ENCODE measurements at places on chromosomes 4 and X. TPM values are rescaled to one million over a fixed set of nuclear protein-coding genes. Genes with fewer than 3 reads are reported as not detected.
A peak's percentile ranks its signal among the peaks of the same experiment; 100 is the strongest.

DNA sequence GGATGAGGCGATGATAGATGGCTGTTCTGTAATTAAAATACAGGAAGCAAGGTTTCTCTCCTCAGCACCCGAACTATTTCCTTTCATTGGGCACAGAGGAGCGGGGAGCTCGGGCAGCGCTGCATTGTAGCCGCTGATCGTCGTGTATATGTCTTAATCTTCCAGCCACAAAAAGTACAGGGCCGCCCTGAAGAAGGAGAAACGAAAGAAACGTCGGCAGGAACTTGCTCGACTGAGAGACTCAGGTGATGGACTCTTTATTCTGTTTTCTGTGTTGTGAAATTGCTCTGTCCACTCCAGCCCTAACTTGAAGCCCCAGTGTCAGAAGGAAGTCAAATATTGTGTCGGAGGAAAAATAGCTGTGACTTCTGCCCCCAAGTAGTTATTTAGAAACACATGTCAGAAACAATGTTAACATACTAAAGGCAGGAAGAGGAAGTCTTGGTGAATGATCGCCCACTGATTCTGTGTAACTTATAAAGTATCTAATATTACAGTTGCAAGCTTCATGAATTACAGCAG is 546 bp downstream of the ZRSR2 start:
- DNase-seq, result no peak

DNA sequence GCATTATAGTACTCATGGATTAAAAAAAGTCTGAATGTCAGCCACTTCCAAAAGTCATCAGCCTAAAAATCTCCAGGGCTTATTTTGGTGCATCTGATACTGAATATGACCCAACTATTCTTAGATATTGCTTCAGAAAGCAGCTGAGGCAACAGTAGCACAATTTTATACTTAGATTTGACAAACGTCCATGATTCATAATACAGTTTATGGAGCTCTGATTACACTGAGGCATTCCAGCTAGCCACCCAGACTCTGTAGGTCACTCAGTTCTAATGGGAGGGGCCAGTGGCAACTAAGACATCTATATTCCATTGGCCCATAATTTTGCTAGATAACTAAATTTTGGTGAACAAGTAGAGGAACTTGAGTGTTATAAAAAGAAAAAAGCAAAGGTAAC is 10.3 kb downstream of the SPATA4 start:
- no peak for DNase-seq

The CT45A3 gene
- not detected for total RNA-seq

DNA sequence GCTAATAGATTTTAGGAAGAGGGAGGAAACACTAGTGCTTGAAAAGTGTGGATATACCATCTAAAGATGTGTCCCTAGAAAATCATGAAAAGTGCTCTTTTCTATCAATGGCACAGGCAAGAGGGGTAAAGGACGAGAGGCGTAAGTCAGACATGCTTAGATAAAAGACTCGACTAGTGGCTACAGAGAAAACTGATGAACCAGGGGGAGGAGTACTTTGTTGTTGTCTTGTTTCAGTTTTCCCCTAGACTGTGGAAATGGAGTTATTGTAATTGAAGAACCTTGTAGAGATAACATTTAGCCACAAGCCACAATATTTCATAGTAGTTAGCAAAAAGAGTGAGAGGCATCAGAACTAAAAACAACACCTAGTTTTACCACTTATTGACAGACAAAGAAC is 21.4 kb downstream of the GALNTL6 start:
- no peak for DNase-seq

The HOPX gene
- total RNA-seq, result 60.2 TPM

The CT45A1 gene
- total RNA-seq, result not detected

The IL1RAPL1 gene
- not detected for total RNA-seq

DNA sequence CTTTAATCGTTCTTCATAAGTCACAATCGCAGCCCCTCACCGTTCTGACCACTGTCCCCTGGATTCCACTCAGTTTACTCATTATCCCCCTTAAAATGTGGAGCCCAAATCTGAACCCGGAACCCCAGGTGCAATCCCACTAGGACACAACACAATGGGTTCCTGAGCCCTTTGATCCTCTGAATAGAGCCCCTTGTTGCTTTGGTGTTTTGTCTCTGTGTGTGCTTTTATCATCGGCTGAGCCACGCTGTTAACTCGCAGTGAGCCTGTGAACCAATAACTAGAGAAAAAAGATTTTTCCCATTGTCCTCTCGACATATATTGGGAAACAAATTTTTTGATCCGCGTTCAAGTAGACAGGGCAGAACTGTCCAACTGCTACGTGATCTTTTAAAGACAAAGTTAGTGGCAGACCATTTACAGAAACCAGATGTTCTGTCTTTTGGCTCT is 617 bp upstream of the PDHA1 start:
- no peak for DNase-seq

- DNase-seq, result no peak
These were observed 292.4 kb downstream of the PPP1R2C start for GRCh38 chrX:42485601-42486000.

DNA sequence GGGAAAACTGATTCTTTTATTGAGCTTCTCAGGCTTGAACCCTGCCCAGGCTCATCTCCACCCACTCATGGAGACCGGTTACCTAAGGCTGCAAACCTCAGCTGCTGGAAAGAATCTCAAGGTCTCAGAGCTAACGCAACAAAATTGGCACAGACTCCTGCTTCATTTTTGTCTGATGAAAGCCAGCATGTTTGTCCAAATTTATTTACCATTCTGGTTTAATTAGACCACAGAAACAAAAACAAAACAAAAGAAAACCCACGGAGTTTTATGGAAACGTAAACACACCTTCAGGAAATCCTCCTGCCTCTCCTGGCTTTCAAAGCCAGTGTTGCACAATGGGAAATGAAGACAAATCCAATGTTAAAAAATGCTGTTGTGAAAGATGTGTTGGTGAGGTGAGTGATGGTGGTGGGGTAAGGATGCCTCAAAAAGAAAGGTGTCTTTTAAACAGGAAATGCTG is 56.4 kb upstream of the PDLIM3 start:
- no peak for DNase-seq

The TBCK gene
- 29.8 TPM for total RNA-seq

- DNase-seq, result no peak
These were observed 29.4 kb downstream of the TRPC5 start for GRCh38 chrX:112053169-112053568.

The RIBC1 gene
- 0.90 TPM for total RNA-seq

The RBMX2 gene
- total RNA-seq, result 24.4 TPM

The CC2D2A gene
- not detected for total RNA-seq

DNA sequence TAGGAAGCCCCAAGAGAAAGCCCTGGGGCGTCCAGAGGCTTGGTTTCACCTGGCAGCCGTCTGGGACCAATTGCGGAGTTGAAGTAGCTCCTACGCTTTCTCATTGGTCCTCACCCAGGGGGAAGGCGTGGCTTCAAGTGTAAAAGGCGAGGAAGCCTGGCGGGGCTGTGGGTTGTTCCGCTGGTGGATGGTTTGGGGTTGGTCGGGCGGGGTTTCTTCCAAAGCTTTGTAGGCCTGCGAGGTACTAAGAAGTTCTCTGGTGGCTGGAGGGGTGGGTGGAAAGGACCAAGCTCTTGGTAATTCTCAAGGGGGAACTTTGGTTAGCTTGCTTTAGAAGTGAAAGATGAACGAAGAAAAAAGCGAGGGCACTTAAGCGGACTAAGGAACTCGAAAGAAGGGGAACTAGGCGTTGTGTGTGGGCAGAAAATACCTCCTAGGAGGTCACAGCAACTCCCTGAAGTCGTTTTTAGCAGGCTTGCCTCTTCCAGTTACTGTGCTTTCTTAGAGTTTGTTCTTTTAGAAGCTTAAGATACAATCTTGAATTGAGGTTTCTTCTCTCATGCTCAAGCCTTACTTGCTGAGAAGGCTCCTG is 36.6 kb downstream of the CCNG2 start:
- peak; percentile 77 for DNase-seq

- no peak for DNase-seq
These were observed 63.7 kb downstream of the ADAMTS3 start for GRCh38 chr4:72505314-72505744.

GRCh38 chr4:61533140-61533539 is 333.0 kb downstream of the ADGRL3 start:
- DNase-seq, result no peak

The NPNT gene
- 0.14 TPM for total RNA-seq

DNA sequence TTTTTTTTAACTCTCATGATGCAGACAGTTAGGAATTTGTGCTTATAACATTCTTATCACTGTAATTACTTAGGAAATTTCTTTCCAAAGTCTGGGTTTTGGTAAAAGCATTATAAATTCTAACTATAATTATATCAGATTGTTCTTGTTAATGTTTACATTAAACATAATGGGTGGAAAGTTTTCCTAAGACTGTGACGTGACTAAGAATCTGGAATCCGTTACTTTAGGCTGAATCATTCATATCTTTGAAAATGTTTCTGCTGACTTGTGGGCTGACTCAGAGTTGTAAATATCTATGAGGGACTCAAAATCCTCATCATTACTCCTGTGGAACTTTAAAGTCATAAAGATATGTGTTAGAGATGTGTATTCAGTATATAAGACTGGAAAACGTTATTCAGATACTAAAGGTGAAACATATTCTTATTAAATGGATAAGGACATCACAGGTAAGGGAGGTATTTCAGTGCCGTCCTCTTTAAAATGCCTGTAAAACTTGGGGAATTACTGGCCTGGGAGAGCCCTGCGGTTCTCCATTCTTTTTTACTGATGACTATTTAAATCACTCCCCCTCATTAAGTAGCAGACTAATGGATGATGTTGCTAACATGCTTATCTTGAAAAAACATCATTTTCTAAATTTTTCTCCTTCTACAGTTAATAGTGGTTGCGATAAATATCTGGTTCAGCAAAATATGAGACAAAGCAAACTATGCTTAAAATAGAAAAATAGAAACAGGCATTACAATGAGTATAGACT is 159.0 kb downstream of the DCLK2 start:
- no peak for DNase-seq

The RASSF6 gene
- not detected for total RNA-seq

GRCh38 chrX:151754641-151755215 is 20.2 kb downstream of the CNGA2 start:
- DNase-seq, result no peak
